SK-N-SH treated with all-trans-retinoic acid at 6 μM for 48 hours (cell line): ENCODE measurements at places on chromosomes 1 and 21.
A peak's percentile ranks its signal among the peaks of the same experiment; 100 is the strongest.

DNA sequence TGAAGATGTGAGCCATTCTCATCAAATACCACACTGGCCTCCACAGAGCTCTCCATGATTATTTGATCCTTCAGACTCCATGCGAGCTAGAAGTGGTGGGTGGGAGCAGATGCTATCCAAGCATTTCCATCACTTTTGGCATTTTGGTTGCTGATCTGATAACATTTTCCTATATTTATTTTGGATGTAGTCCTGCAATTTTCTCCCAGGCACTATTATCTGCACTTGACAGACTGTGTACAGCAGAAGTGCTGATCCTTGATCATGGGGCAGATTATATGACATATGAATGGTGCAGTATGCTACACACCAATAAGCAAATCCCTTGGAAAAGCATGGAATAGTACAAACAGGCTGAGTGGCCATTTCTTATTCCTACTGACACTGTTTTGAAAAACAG is 167.6 kb upstream of the LRRC7 start:
- no peak for ATAC-seq

- peak; percentile 27; the same call in 2 of the 3 replicates for ATAC-seq
These were observed 4.4 kb downstream of the ST7L start for GRCh38 chr1:112614460-112615065.

DNA sequence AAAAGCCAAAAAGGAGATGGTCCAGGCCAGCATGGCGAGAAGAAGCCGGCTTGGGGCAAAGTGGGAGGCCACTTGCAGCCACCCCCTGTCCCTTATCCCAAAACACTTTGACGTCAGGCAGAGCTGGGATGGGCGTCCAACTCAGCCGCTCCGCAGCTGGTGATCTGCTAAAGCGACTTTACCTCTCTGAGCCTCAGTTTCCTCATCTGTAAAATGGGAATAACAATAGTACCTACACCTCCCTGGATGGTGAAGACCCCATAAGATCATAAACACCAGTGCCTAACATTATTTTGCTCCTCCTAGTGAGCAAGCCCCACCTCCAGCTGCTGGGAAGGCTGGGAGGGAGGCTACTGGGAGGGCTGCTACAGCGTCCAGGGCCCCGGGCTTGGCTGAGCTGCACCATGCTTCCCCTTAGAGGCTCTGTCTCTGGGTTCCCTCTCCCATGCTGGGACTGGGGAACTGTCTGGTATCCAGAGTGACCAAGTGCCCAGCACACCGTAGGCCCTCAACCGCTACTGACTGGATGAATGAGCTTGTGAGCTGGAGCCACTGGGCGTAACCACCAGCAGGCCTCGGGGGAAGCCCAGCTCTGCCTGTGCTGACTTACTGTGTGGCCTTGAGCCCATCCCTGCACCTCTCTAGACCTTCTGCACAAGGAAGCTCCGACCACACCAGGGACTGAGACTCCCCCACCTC is 18.3 kb downstream of the IFFO2 start:
- ATAC-seq = peak; percentile 8; the same call in 1 of the 3 replicates

GRCh38 chr1:241706967-241707366 is 54.9 kb downstream of the WDR64 start:
- ATAC-seq = peak; percentile 77

- ATAC-seq = no peak
These were observed 22.9 kb downstream of the SLC37A1 start for GRCh38 chr21:42536601-42537000.

GRCh38 chr21:25967181-25967900 is 203.2 kb downstream of the APP start:
- ATAC-seq = peak; percentile 50

- ATAC-seq = peak; percentile 90
These were observed 66.0 kb downstream of the VCAM1 start for GRCh38 chr1:100785470-100786052.

DNA sequence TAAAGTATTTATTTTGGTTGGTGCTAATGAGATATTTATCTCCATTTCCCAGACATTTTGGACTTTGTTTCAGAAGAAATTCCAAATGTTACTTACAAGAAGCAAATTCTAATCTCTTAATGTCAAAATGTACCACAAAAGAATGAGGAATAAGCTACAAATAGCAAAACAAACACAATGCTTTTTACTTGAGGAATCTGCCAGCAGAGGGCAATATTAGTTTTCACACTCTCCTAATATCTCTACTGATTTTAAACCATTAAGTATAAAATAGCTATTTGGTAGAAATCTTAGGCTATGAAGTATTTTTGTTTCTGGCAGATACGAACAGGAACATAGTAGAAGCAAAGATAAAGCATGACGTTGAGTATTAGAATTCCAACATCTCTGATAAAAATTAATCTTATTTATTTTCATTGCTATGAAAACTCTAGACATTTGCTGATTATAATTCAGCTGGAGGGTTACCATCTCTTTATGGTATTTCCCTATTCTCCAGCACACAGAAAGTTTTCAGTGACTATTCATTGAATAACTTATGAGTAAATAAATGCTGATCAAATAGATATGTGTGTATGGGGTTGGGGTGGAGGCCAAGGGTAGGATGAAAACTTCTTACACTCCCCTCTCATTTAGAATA is 13.4 kb upstream of the HMCN1 start:
- ATAC-seq = peak; percentile 74

DNA sequence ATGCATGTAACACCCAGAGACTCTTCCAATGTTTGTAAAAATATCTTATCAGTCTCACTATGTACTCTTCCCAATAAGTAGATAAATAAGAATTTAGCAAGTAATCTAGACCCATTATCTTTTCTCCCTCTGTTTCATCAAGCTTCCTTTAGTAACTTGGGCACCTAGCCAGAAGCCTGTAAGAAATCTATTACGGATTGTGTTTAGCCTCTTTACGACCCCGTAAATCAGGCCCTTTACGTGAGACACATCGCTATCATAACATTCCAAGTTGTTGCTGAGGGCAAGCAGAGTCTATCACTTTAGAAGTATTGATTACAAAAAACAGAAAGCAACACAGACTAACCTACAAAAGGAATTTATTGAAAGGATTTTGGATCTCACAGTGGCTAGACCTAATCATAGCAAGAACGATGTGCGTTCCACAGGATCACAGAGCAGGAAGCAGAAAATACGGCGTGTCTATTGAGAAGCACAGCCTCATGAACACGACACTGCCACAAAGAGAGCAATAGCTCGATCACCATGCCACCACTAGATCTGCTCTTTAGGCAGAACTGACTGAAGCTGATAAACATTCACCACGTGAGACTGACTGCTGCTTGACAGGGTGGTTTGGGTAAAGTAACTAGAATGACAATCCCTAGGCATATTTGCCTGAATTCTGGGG is 922.1 kb downstream of the AMY1C start:
- ATAC-seq = no peak

DNA sequence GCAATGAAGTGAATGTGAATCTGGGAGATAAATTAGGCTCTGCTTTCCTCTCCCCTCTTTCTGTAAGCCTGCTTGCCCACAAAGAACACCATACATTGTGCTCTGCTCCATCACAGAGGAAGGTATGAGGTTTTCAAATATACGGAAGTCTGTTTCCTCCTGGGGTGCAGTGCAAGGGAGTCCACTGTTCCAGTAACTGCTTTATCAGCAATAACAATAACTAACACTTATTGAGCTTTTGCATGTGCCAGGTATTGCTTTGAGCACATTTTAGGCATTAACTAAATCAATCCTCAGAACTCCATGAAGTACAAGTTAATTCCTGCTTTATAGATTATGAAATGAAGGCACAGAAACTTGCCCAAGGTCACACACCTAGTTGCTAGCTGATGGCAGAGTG is 10.0 kb downstream of the LTN1 start:
- ATAC-seq = no peak
